Right cardiac atrium (tissue), 5 donors: ENCODE measurements at places on chromosomes 1 and 21. TPM values are rescaled to one million over a fixed set of nuclear protein-coding genes. Genes with fewer than 3 reads are reported as not detected.

The CACNA1S gene
- not detected for polyA plus RNA-seq

GRCh38 chr1:45516465-45516864 is 5.2 kb downstream of the PRDX1 start:
- DNase-seq = no peak

DNA sequence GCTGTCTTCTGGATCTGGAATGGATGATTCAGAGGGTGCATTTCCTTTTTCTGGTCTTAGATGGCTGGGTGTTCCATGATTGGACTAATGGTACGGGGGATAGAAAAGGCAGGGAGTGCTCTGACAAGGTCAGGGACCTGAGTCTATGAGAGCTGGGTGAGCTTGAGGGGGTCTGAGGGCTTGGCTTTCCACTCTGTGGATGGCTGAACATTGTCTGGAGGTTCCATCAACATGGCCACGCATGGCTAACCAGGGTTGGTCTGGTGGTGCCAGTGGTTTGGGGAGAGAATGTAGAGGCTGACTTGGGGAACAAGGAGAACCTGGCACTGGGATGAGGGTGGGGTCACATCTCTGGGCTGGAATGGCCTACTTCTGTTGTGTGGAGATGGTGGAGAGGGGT is 41.5 kb upstream of the TSPAN2 start:
- no peak for DNase-seq

The WLS gene
- 50.9 TPM for polyA plus RNA-seq

DNA sequence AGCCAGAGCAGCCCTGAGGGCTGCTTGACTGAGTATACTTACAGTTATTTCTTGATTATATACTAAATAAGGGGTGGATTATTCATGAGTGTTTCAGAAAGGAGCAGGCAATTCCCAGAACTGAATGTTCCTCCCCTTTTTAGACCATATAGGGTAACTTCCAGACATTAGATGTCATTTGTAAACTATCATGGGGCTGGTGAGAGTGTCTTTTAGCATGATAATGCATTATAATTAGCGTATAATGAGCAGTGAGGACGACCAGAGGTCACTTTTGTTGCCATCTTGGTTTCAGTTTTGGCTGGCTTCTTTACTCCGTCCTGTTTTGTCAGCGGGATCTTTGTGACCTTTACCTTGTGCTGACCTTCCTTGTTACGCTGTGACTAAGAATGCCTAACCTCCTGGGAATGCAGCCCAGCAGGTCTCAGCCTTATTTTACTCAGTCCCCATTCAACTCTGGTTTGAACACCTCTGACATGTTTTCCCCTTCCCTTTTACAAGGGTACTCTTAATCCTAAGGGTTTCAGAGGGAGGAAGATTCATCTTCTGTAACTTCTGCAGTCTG is 16.2 kb downstream of the KCTD3 start:
- DNase-seq = no peak

- no peak for DNase-seq
Measured at GRCh38 chr21:33348706-33349105, 23.9 kb downstream of the IFNAR1 start.

- DNase-seq = no peak
Measured at GRCh38 chr21:26834181-26834905, 10.9 kb downstream of the ADAMTS1 start.

DNA sequence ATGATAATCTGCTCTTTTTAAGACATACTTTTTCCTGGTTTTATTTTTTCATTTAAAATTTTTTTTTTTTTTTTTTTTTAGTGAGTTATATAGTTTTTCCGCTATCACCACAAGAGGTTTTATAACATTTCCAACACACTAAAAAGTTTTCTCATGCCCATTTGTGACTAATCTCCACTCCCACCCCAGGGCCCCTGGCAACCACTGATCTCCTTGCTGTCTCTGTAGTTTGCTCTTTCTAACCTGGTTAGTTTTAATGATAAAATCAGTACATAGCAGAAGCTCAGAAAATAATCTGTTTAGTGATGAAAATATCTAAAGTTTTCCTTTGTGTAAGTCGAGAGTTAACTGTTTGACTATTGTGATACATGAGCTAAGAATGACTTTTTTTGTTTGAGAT is 41.8 kb downstream of the IARS2 start:
- no peak for DNase-seq

The SPRR2D gene
- polyA plus RNA-seq = not detected

The DNAJC11 gene
- polyA plus RNA-seq = 37.5 TPM
